ENCODE measurements at places on chromosomes 12 and 14. TPM values are rescaled to one million over a fixed set of nuclear protein-coding genes. Genes with fewer than 3 reads are reported as not detected.

Gene NRXN3
- 6.9 TPM for polyA plus RNA-seq

GRCh38 chr12:92961949-92962348 lies 32.9 kb upstream of the EEA1 start:
- DNase-seq = no peak

DNA sequence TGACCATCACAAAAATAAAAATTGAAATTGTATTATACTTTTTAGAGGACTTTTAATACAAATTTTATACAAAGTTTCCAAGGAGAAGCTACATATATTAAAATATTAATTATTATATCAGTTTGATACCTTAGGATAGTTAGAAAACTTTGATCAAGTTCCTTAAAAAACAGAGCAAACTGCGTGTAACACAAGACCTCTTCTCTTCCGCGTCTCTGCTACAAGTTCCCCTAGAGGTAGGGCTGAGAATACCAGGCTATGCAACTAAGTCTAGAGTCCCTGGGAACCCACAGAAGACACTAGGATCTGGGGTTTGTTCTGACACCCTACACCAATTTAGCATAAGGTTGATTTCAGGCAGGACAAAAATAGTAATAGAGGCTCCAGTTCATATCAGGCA lies 319.0 kb downstream of the FOXG1 start:
- DNase-seq = no peak

DNA sequence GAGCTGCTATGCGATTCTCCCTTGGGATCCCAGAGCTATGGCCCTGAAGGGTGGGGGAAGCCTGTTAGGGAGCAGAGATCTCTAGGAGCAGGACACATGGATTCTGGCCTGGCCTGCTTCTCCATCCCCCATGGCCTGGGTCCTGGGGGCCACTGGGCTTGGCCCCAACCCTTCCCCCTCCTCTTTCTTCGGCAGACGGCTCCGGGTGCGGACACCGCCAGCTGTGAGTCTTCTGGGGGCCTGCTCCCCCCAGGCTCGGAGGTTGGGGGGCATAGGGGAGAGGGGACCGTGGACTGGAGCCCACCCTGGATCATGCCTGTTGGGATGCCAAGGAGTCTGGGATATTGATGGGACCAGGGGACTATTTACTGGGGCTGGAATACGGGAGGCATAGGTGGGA lies 9.0 kb downstream of the PRPF40B start:
- DNase-seq = no peak

DNA sequence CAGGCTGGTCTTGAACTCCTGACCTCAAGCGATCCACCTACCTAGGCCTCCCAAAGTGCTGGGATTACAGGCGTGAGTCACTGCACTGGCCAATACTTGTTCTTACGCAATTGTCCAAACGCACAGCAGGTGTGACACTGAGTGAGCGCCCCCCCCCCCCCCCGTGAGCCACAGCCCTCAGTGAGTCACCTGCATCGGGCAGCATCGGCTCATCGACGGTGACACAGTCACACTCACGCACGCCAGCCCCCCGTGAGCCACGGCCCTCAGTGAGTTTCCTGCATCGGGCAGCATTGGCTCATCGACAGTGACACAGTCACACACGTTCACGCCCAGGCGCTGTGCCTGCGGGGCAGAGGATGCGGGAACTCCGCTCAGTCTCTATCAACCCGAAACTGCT lies 42.5 kb downstream of the GALNT9 start:
- DNase-seq = no peak

Gene RHOF
- polyA plus RNA-seq = 12.6 TPM

DNA sequence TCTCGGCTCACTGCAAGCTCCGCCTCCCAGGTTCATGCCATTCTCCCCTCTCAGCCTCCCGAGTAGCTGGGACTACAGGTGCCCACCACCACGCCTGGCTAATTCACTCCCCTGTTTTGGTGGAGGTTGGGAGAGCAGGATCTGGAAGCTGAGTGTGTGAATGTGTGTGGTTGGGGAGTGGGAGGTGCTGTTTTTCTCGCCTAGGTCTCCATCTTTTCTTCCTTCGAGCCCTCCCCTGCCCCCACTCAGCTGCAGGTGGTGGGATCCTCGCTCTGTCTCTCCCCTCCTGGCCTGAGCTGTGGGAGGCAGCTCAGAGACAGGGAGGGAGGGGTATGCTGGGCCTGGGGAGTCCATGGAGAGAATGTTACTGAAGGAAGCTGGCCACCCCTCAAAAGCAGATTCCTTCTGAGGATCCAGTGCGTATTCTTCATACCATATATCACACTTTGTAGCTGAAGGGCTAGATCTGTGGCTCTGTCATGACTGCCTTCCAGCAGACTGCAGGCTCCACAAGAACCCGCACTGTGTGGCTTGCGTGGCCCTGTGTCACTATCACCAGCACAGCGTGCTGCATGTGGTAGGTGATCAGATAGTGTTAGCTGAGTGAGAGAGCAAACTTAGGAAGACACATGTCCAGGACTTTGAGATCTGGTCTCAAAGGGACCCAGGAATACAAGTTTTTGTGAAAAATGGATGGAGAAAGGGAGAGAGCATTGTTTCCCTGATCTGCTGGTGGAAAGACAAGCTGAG lies 2.8 kb downstream of the KRT83 start:
- DNase-seq = no peak

Gene OR8S1
- polyA plus RNA-seq = not detected

Gene NEUROD4
- polyA plus RNA-seq = not detected

- no peak for DNase-seq
Observed at GRCh38 chr14:71250347-71250746, 343.1 kb downstream of the PCNX1 start.

Gene SOAT2
- polyA plus RNA-seq = 2.3 TPM

DNA sequence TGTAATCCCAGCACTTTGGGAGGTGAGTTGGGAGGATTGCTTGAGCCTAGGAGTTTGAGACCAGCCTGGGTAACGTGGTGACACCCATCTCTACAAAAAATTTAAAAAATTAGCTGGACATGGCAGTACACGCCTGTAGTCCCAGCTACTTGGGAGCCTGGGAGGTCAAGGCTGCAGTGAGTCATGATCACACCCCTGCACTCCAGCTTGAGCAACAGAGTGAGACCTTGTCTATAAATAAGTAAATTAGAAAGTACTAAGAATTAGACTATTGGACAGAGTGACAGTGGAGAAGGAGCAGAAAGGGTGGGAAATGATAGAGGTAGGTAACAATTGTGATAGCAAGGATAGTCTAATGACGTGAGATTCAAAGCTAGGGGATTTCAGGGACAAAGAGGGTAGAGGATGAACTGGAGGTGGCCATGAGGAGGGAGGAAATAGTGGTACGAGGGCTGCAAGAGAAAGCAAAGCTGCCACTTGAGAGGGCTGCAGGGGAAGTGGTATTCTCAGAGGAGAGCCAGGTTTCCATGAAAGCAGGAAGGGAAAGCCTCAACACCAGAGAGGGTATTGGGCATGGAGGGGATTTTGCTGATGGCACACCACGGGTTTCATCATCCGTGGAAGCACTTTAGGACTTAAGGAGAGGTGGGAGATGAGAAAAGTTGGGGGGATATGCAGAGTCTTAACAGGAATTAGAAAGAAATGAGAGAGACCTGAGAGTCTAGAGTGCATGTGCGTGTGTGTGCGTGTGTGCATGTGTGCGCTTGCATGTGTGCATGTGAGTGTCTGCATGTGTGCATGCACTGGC lies 85.6 kb downstream of the SYNE2 start:
- DNase-seq = no peak

GRCh38 chr12:80513211-80513610 lies 69.2 kb downstream of the PTPRQ start:
- no peak for DNase-seq

DNA sequence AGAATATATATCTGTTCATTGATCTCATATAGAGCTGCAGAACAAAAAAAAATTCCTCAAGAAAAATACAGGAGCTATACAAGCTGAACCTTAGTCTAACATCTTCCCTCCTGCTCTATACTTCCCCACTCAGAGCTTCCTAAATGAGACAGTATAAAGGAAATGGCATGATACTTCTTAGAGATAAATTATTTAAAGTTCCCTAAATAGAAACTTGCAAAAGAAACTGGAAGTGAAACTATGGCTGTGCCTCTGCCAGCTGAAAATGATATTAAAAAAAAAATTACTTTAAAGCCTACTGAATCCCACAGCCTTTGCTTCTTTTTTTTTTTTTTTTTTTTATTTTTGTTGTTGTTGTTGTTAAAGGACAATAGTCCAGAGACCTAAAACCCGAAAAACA lies 11.6 kb upstream of the NEK9 start:
- no peak for DNase-seq

Gene RPS6KL1
- polyA plus RNA-seq = 0.79 TPM

- no peak for DNase-seq
Observed at GRCh38 chr12:26121323-26122060, 3.3 kb downstream of the BHLHE41 start.

GRCh38 chr12:1820191-1820895 lies at the start of gene LRTM2:
LRTM2 (plus strand) TSS chr12:1820565; CDS start chr12:1828149, 7,584 bp downstream.
- DNase-seq = no peak

DNA sequence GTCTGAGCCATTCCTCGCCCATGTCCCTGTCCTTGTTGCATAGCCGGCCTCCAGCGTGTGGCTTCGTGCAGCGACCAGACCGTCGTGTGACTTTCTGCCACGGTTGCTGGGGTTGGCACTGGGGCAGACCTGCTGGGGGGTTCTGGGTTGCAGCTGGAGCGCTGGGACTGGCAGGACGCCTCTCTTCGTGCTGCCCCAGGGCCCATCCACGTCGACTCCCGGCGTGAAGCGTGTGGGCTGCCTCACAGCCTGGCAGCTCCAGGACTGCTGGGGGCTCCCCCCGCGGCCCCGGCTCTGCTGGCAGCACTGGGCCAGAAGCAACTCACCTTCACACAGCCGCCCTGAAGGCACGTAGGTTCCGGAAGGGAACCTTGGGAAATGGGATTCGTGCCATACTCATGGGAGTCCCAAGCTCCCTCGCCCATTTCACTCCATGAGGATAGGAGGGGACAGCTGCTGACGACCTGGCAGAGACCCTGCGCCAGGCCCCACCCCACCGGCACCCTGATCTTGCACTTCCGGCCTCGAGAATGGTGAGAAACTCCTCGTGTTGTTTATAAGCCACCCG lies 51.9 kb downstream of the GALNT9 start:
- DNase-seq = no peak

DNA sequence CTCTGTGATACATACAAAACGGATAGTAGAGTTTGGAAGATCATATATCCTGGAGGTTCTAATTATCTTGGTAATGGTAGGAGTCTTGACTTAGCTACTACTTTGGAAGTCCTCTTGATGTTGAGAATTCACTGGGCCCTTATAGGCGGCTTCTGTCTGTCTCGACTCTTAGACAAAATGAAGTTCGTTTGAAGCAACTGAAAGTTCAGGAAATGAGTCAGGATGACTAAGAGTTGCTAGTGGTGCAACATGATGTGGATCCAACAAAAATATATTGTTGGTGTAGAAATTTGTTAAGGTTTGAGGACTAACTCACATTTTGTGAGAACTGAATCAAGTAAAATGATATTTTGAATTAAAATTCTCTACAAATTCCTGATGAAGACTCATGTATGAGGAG lies 272.7 kb downstream of the AEBP2 start:
- no peak for DNase-seq

Gene AP1G2
- 75.3 TPM for polyA plus RNA-seq

Gene ALX1
- polyA plus RNA-seq = 31.2 TPM

- DNase-seq = no peak
Observed at GRCh38 chr12:57620245-57620935, 9.2 kb downstream of the ARHGEF25 start.
